ENCODE measurements at places on chromosomes 6 and 20. TPM values are rescaled to one million over a fixed set of nuclear protein-coding genes. Genes with fewer than 3 reads are reported as not detected.
A peak's percentile ranks its signal among the peaks of the same experiment; 100 is the strongest.

GTSF1L gene
- 0.97 TPM for polyA plus RNA-seq

COL20A1 gene
- not detected for polyA plus RNA-seq

EBF4 gene
- 2.2 TPM for polyA plus RNA-seq

MYCT1 gene
- not detected for polyA plus RNA-seq

OXT gene
- polyA plus RNA-seq = 2.2 TPM

FNDC1 gene
- polyA plus RNA-seq = not detected

SLC22A2 gene
- polyA plus RNA-seq = not detected

COL12A1 gene
- not detected for polyA plus RNA-seq

PRKN gene
- polyA plus RNA-seq = 4.0 TPM

TINAG gene
- polyA plus RNA-seq = not detected

FGD2 gene
- not detected for polyA plus RNA-seq

KIF25 gene
- not detected for polyA plus RNA-seq

CST7 gene
- polyA plus RNA-seq = 21.3 TPM

CCM2L gene
- not detected for polyA plus RNA-seq

DNA sequence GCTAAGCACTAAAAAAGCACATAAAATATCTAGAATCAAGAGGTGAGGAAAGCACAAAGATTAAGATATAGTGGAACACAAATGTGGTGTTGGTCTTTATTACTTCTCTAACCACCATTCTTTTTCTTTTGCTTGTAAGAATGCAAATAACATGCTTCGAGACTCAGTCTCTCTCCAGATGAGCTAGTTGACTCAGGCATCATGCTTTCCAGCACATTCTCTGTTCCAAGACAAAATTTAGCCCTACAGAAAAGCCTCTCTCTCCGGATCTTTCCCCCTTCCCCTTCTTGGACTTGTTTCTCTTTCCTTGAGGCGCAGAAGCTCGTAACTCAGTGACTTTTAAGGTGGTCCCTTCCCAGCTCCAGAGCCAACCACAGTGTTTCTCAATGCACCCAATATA lies 91.0 kb downstream of the FNDC1 start:
- no peak for DNase-seq

DNA sequence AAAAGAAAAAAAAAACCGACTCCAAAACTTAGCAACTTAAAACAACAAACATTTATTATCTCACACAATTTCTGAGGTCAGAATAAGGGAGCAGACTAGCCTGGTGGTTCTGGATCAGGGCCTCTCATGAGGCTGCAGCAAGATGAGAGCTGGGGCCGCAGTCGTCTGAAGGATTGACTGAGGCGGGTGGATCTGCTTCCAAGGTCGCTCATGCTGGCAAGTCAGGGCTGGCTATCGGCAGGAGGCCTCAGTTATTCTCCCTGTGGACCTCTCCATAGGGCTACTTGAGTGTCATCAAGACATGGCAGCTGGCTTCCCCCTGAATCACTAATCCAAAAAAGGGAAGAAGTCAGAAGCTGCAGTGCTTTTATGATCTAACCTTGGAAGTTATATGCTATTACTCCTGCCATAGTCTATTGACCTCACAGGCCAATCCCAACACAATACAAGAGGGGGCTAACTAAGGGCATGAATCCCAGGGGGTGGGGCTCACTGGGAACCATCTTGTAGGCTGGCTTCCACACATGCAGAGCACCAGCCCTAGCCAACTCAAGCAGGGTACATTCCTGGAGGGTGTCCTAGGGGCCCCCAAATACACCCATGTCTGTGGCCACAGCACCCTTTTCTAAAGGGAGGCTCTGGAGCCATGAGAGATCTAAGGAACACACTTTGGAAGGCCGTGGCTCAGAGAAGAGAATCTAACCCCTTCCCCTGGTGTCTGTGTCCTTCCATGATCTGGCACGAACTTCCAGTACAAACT lies 11.3 kb downstream of the EBF4 start:
- no peak for DNase-seq

DNA sequence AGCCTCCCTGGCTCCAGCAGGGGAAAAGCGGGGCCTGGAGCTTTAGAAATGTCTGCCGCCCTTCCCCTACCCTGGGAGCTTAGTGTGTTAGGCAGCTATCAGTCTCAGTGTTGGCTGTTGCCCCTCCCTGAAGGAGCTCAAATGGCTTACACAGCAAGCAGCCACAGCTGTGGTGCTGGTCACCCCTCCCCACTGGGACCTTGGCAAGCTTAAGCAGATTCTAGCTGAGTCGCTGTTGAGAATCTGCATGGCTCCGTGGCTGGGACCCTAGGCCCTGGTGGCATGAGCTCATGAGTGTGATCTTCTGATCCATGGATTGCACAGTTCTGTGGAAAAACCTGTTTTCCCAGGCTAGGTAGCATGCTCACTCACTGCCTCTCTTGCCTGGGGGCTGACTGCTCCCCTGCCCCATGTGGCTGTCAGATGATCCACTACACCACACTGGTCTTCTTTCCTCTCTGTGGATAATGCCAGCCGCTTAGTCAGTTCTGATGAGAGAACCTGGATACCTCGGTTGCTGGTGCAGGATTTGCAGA lies 714.0 kb downstream of the MAFB start:
- DNase-seq = no peak

GRCh38 chr6:83333500-83333899 lies 97.4 kb downstream of the ME1 start:
- DNase-seq = no peak

DNA sequence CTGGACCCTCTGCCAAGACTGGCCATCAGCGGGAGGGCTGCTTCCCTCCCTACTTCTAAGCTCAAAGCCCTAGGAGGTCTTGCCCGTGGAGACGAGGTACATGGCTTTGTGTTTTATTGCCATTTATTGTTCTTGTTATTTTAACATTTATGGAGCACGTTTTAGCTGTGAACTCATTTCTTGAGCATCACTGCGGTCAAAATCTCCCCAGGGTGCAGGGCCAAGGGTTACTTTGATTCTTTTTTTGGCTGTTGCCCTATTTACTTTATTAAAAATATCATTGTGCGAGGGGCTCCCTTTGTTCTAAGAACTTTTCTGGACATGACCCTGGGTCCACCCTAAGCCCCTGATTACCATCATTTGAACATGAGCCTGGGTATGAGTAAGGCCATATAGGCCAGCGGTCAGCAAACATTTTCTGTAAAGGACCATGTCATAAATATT lies 51.6 kb downstream of the EYA2 start:
- no peak for DNase-seq

DNA sequence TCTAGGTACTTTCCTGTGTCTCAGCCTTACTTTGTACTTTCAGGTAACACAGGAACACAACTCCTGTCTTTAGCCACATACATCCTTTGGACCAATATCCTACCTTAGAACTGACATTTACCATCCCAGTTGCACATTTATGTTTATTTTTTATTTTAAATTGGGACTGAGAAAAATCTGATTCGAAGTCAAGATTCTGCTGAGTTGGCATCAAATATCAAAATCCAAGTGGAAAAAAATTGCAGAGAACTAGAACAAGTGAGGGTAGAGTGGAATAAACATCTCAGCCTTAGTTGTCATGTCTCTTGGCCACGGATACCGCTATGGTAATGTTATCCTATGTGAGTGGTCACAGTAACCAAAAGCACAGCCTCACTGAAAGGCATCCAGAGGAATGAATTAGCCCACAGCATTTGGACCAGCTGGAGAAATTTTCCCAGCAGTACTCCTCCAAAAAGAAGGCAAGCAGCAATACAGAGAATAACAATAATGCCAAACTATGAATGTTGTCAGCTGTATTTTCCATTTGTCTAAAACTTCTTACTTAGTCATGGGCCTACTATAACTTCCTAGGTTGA lies 17.6 kb upstream of the EYA4 start:
- no peak for DNase-seq

- DNase-seq = no peak
Measured at GRCh38 chr6:7684843-7685242, 41.1 kb upstream of the BMP6 start.

- DNase-seq = no peak
Measured at GRCh38 chr6:3793545-3793944, 42.0 kb upstream of the PXDC1 start.

DNA sequence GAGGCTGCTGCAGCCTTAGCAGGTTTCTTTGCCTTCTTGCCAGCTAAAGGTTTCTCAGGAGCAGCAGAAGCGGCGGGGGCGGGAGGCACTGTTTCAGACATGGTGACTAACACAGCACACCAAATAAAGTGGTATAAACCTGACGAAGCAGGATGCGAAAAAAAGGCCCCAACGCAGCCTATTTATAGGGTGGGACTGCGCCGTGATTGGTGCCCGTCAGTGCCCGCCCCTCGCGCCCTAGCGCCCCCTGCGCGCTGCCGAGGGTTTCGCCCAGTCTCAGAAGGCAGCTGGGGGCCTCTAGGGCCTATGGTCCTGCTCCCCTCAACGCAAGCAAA lies 55.0 kb downstream of the TRIM38 start:
- peak; percentile 60 for DNase-seq

DNA sequence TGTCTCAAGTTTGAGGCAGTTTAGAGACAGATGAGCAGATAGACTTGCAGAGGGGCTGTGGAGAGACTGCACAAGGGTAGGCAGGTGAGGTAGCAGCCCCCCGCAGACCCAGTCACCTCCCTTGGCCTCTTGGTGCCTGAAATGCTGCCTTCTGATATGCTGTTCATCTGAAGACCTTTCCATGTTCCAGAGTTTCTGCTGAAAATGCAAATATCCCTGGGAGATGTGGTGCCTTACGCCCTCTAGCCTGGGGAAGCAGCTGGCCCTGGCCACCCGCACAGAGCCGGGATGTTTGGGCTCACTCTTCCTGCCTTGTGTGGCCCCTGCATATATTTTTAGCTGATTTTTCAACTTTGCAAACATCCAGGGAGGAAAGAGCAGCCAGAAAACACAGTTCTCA lies 51.4 kb downstream of the TMEM242 start:
- DNase-seq = no peak

- no peak for DNase-seq
Measured at GRCh38 chr20:56957737-56958553, 308.5 kb downstream of the BMP7 start.

- no peak for DNase-seq
Measured at GRCh38 chr6:19578481-19578880, 258.7 kb upstream of the ID4 start.

DNA sequence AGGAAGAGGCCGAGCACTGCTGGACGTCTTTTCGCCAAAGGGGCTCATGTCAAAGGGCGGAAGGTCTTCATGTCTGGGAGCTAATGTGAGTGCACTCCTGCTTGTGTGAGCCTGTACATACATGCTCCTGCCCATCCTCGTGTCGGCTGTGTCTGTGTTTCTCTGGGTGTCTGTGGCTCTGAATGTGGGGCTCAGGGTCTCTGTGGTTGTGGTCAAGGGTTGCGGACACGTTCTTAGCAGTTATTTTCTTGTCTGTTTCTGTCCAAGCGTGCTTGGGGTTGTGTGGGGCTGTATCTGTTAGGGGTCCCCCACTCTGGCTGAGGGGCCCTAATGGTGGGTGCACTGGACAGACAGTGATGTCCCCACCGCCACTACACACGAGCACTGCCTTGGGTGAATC lies 2.9 kb downstream of the AVP start:
- no peak for DNase-seq

GRCh38 chr6:138857775-138858174 lies 61.9 kb downstream of the ECT2L start:
- no peak for DNase-seq

DNA sequence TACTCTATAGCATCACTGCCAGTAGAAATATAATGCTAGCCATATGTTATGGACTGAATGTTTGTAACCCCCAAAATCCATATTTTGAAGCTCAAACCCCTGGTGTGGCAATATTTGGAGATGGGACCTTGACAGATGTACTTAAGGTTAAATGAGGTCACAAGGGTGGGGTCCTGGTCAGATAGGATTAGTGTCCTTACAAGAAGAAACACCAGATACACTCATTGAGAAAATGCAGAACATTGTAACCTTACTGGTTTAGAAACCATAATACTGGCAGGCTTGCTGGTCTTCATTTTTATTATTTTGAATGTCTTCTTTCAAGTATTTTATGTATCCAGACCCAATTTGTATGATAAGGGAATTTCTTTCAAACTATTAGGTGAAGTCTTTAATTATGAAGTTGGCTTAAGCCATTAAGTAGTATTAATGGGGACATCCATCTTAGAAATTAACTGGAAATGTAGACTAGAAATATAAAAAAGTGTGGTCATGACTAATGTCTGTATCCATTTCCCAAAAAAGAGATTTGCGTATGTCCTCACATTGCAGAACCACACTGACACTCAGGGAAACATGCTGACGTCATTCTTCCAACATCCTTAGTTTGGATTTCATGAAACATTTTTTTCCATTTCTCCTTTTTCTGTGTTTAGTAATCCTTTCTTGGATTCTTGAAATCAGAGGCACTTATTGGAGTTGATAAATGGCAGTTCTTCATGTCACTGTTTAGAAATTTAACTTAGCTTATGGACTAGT lies 32.4 kb downstream of the SLC16A10 start:
- no peak for DNase-seq

GRCh38 chr20:38610521-38610920 lies 8.9 kb downstream of the ARHGAP40 start:
- no peak for DNase-seq

DNA sequence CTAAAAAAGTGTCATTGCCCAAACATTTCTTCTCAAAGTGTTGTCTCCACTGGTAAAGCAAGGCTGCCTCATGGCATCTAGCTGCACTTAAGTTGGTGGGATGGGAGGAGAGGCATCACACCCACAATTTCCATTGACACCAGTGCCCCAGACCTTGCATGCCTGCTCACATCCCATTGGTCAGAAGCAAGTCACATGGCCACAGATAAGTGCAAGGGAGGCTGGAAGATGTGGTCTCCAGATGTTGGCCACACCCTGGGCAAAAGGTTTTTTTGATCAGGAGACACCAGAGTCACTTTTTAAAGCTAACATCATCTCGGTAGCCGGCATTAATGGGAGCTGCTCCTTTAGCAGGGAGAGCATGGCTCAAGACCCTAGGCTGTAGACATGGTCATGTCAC lies 157.1 kb upstream of the CST7 start:
- DNase-seq = no peak
